ENCODE measurements at places on chromosomes 7 and 10.

DNA sequence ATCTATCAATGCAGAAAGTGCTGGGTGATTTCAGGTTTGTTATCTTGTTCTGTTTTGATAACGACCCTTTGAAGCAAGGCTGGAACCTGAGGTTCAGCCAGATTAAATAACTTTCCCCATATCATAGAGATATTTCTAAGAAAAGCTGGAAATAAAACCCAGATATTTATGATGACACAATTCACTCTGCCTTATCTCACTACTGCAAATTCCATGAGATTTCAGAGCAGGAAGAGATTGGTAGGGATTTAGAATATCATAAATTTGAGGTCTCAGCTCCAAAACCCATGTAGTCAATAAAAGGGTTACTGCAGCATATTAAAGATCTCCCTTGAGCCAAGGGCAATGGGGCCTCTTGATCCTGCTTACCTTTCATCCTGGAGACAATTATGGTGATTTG, 692.5 kb upstream of the IGFBP3 start:
- no peak for DNase-seq

DNA sequence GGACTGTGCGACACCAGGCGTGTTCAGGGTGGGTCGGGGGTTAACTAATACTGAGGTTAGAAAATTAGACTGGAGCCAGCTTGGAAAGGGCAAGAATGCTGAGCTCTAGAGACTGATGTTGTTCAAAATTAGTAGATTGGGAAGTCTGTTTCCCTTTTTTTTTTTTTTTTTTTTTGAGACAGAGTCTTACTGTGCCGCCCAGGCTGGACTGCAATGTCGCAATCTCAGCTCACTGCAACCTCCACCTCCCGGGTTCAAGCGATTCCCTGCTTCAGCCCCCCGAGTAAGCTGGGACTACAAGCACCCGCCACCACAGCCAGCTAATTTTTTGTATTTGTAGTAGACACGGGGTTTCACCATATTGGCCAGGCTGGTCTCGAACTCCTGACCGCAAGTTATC, 2.7 kb upstream of the CPVL start:
- no peak for DNase-seq

GRCh38 chr10:48377751-48378530, 71.5 kb downstream of the MAPK8 start:
- DNase-seq = no peak

DNA sequence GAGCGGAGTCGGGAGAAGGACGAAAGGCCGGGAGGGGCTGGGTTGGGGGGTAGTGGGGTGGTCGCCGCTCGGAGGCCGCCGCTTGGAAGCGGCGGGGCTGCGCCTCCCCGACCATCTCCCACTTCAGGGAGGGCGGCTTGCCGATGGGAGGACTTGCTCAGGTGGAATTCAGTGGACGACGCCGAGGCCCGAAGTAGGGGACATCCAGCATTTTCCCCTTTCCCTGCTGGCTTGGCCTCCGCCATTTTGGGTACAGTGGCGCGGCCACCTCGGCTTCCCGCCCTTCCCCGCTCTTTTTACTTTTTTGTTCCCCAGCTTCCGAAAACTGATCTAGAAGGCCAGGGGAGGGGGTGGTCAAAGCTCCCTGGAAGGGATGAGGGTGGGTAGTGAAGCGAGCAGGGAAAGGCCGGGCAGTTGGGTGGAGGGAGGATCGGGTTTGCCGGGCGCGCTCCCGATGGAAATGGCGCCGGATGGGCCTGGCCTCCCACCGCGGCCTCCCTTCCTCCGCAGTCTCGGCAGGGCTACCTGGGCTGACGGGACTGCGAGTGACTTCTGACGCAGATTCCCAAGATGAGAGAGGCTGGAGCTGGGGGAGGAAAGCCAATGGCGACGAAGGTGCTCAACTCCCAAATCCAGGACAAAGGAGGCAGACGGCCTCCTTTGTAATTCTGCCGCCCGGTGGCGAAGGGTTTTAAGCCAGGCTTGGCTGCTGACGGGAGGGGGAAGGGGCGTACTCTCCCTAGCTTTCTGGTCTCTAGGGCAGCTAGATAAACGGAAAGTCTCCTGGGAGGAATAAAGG, at the start of gene PBLD:
TSS of gene PBLD (minus strand) at position 670 of the 799 bp plus-strand sequence. CDS start 26,084 bp downstream, outside the sequence.
- DNase-seq = peak; percentile 79

DNA sequence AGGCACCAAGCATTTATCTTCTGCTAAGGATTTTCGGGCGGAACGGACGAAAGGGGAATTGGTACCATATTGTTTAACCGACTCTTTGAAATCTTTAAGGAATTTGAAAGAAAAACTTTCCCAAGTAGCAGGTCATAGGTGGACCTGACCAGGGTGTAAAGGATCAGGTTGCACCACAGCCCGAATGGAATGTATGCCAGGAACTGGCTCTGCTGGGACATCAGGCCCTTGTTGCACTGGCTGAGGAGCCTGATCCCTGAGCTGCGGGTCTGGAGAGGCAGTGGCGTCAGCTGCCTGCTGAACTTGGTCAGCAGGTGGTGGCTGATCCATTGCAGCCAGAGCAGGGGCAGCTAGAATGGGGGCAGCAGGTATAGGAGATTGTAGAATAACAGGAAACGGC, 41.4 kb upstream of the AKR1C2 start:
- no peak for DNase-seq

- peak; percentile 46 for DNase-seq
Observed at GRCh38 chr10:101775273-101776160, at the start of gene FGF8. TSS of gene FGF8 (minus strand) at chr10:101776114. CDS start at chr10:101775900, 214 bp downstream.
